ENCODE measurements at places on chromosomes 16 and 17. TPM values are rescaled to one million over a fixed set of nuclear protein-coding genes. Genes with fewer than 3 reads are reported as not detected.
A peak's percentile ranks its signal among the peaks of the same experiment; 100 is the strongest.

- DNase-seq: no peak
These were observed 44.5 kb downstream of the EFCAB13 start for GRCh38 chr17:47368262-47368661.

- peak; percentile 76 for DNase-seq
These were observed at the start of gene KCTD13 for GRCh38 chr16:29925781-29926710. TSS of gene KCTD13 (minus strand) at chr16:29926226. CDS start at chr16:29926033, 193 bp downstream.

DNA sequence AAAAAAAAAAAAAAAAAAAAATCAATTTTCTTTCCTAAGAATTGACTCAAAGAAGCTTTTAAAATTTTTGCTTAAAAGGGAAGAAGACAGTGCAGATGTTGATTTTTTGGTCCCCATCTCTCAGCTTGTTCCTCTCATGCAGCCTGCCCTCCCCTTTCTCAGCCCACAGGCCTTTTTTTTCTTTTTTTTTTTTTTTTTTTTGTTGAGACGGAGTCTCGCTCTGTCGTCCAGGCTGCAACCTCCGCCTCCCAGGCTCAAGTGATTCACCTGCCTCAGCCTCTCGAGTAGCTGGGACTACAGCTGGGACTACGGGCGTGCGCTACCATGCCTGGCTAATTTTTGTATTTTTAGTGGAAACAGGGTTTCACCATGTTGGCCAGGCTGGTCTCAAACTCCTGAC is 17.7 kb downstream of the YPEL2 start:
- DNase-seq: no peak

DNA sequence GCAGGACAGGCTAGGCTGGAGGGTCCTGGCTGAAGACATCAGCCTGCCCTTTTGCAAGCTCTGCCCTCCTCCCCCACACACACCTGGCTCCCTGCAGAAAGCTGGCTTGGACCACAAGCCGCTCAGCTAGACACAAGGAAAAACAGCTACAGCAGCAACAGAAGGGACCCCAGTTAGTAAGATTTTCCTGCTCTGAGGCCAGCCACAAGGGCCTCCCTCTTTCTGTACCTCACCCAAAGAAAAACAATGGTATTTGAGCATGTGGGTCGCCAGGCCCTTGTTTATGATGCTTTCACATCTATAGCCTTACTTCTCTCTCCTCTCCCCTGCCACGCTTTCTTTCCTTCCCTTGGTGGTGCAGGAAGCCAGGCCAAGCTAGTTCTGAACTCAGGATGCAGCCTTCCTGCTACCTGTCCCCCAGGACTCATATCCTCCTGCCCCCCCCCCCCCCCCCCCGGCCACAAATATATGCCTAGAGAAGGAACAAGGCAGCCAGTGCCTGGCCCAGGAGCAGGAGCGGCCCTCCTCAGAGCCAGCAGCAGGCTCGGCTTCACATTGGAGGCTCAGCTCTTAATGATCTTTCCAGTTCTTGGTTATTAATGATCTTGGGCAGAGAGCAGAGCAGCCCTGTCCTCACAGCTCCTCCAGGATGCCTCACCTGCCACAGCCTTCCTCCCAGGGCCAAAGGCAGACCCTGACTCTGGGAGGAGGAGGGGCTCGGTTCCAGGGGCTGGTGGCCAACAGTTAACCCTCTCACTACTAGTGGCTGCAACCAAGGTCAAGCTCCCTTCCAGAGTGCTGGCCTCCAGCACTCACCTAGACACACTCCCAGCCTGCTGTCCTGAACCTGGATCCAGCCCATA is 19.5 kb downstream of the GRIN2C start:
- DNase-seq: no peak

CA7 gene
- 157 TPM for total RNA-seq

DNA sequence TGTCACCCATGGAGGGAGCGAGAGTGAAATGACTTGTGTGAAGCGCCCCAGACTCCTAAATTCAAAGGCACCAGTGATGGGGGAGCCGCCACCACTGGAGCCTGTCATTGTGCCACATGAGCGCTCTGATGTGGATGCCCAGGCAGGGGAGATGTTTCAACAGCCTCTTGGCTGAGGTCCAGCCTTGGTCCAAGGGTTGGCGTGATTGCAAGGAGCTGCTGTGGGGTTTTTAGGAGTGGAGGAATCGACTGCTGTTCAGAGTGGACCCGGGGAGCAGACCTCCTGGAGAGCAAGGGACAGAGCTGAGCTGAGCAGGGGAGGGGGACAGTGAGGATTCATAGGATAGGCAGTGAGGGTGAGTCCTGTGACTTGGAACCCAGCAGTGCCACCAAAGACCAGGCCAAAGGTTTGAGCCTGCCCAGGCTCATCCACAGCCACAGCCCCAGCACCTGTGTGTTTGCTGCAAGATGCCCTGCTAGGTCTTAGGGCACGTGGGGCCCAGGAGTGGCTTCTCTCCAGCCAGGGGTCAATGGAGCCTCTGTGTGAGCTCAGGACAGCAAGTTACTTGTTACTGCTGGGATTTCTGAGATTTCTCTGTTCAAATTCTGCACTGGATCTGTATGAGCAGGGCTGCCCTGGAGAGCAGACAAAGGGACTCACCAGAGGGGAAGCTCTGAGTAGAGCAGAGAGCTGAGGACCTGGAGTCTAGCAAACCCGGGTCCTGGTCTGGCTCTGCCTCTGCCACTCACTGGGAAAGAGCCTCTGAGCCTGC is 20.3 kb downstream of the RHBDL3 start:
- DNase-seq: no peak

- DNase-seq: no peak
These were observed 1.2 kb downstream of the ARHGAP17 start for GRCh38 chr16:25013751-25014499.

DNA sequence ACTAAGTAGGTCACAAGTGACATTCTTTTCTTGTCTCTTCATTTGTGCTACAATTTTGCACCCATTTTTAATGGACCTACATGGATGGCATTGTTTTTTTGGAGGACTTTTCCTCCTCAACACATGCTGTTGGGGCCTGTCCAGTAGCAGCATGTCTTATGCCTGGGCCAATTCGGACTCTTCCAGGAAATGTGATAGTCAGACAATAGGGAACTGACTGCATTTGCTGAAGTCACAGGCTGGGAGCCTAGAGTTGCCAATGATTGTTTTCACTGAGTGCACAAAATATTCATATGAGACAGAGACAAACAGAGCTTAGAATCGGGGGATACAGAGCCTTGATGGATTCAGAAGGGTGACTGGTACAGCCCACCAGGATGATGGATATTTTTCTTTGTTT is 867.3 kb upstream of the GOT2 start:
- no peak for DNase-seq

DNA sequence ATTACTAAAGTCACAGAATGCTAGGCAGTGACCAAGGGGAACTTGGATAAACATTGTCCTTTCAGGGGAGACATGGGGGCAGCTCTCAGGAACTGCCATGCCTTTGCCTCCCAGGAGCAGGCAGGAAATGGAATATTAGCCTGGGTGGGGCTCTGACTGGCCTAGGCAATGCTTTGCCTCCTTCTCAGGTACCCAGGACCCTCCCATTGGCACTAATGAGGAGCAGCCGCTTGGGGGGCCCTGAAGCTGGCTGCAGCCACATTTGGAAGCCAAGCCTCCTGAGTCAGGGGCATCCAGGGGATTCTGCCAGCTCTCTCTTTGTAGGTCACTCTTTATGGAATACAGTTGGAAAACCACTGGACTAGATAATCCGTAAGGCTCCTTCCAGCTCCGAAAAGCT is 5.5 kb downstream of the CPSF4L start:
- no peak for DNase-seq

- no peak for DNase-seq
These were observed 44.4 kb downstream of the PIK3R5 start for GRCh38 chr17:8921147-8921546.

- DNase-seq: no peak
These were observed 97.1 kb upstream of the NOL11 start for GRCh38 chr17:67620636-67621035.

SARM1 gene
- 11.7 TPM for total RNA-seq

HLF gene
- total RNA-seq: 3.9 TPM

- DNase-seq: peak; percentile 75
These were observed 61.0 kb upstream of the RBL2 start for GRCh38 chr16:53372992-53373871.

WDR59 gene
- 58.1 TPM for total RNA-seq

RAB40B gene
- total RNA-seq: 29.4 TPM

All from left colon (tissue), 2 donors.